A549 treated with Mapracorat at 1 μM for 4 hours (cell line): ENCODE measurements at places on chromosomes 5 and 9. TPM values are rescaled to one million over a fixed set of nuclear protein-coding genes. Genes with fewer than 3 reads are reported as not detected.

CDH9 gene
- total RNA-seq, result not detected in 5 replicates

MEGF9 gene
- total RNA-seq, result 17.2 to 23.9 TPM (median 21.3 TPM) in 5 replicates

TLE1 gene
- total RNA-seq, result 82.6 to 93.6 TPM (median 88.1 TPM) in 5 replicates

PPP2R2B gene
- total RNA-seq, result 0.10 to 0.24 TPM (median 0.12 TPM) in 3 of 5 replicates, not detected in the others

CFAP157 gene
- 0.07 TPM in 1 of 5 replicates, not detected in the others for total RNA-seq

NCBP1 gene
- 24.4 to 26.7 TPM (median 25.0 TPM) in 5 replicates for total RNA-seq

STK10 gene
- 20.6 to 22.0 TPM (median 20.8 TPM) in 5 replicates for total RNA-seq

PCDHB14 gene
- total RNA-seq, result 0.05 to 0.21 TPM (median 0.14 TPM) in 5 replicates

SMIM32 gene
- not detected in 5 replicates for total RNA-seq

GARIN3 gene
- not detected in 5 replicates for total RNA-seq

ANKRD34B gene
- total RNA-seq, result 0.04 to 0.16 TPM (median 0.09 TPM) in 4 of 5 replicates, not detected in the other

MRPS2 gene
- 110 to 136 TPM (median 129 TPM) in 5 replicates for total RNA-seq

SLCO6A1 gene
- total RNA-seq, result not detected in 5 replicates

FYB1 gene
- 10.3 to 15.1 TPM (median 12.8 TPM) in 5 replicates for total RNA-seq

CCDC180 gene
- 0.36 to 1.6 TPM (median 0.70 TPM) in 5 replicates for total RNA-seq

GAS1 gene
- total RNA-seq, result 0.05 to 0.10 TPM (median 0.08 TPM) in 4 of 5 replicates, not detected in the other

PAPPA gene
- 22.7 to 35.0 TPM (median 30.6 TPM) in 5 replicates for total RNA-seq

SPATA9 gene
- 0.28 to 0.38 TPM in 2 of 5 replicates, not detected in the others for total RNA-seq

LCN12 gene
- total RNA-seq, result 1.0 to 1.9 TPM (median 1.3 TPM) in 5 replicates

RNF44 gene
- 23.5 to 36.6 TPM (median 36.0 TPM) in 5 replicates for total RNA-seq

ITK gene
- 0.05 TPM in 3 of 5 replicates, not detected in the others for total RNA-seq

ZNF79 gene
- 5.9 to 6.8 TPM (median 6.7 TPM) in 5 replicates for total RNA-seq

DIRAS2 gene
- total RNA-seq, result 0.06 to 0.13 TPM in 2 of 5 replicates, not detected in the others

OLFM1 gene
- total RNA-seq, result 8.5 to 10.7 TPM (median 10.2 TPM) in 5 replicates

PDE6A gene
- total RNA-seq, result 0.20 to 0.43 TPM (median 0.25 TPM) in 5 replicates

UGT3A1 gene
- total RNA-seq, result not detected in 5 replicates

SOWAHA gene
- 0.08 to 0.17 TPM (median 0.09 TPM) in 5 replicates for total RNA-seq

CCL19 gene
- total RNA-seq, result not detected in 5 replicates

KCNN2 gene
- total RNA-seq, result 0.08 to 0.15 TPM (median 0.11 TPM) in 4 of 5 replicates, not detected in the other

IGFBPL1 gene
- total RNA-seq, result 1.5 to 2.7 TPM (median 2.6 TPM) in 5 replicates

EMB gene
- 5.1 to 6.9 TPM (median 6.3 TPM) in 5 replicates for total RNA-seq

PCDHB11 gene
- 0.05 to 0.08 TPM (median 0.08 TPM) in 4 of 5 replicates, not detected in the other for total RNA-seq

AFAP1L1 gene
- total RNA-seq, result 9.9 to 14.9 TPM (median 13.1 TPM) in 5 replicates

PARP8 gene
- total RNA-seq, result 0.04 to 0.15 TPM (median 0.08 TPM) in 4 of 5 replicates, not detected in the other

GMCL2 gene
- not detected in 5 replicates for total RNA-seq

PCDH1 gene
- 2.2 to 3.8 TPM (median 3.0 TPM) in 5 replicates for total RNA-seq

PCDHGA7 gene
- total RNA-seq, result 0.69 to 1.1 TPM (median 0.90 TPM) in 5 replicates

BASP1 gene
- 202 to 264 TPM (median 258 TPM) in 5 replicates for total RNA-seq

AQP7 gene
- total RNA-seq, result 0.27 to 0.59 TPM (median 0.34 TPM) in 5 replicates

RIC1 gene
- total RNA-seq, result 9.9 to 14.4 TPM (median 13.2 TPM) in 5 replicates

RANBP3L gene
- not detected in 5 replicates for total RNA-seq

RAB3C gene
- not detected in 5 replicates for total RNA-seq

SLC25A2 gene
- total RNA-seq, result not detected in 5 replicates

PRRT1B gene
- 0.20 to 0.60 TPM (median 0.35 TPM) in 5 replicates for total RNA-seq

GADD45G gene
- total RNA-seq, result 0.24 to 0.77 TPM (median 0.50 TPM) in 5 replicates

SLC6A19 gene
- 0.13 to 0.22 TPM (median 0.19 TPM) in 5 replicates for total RNA-seq
